ENCODE measurements at places on chromosomes 4 and X.

DNA sequence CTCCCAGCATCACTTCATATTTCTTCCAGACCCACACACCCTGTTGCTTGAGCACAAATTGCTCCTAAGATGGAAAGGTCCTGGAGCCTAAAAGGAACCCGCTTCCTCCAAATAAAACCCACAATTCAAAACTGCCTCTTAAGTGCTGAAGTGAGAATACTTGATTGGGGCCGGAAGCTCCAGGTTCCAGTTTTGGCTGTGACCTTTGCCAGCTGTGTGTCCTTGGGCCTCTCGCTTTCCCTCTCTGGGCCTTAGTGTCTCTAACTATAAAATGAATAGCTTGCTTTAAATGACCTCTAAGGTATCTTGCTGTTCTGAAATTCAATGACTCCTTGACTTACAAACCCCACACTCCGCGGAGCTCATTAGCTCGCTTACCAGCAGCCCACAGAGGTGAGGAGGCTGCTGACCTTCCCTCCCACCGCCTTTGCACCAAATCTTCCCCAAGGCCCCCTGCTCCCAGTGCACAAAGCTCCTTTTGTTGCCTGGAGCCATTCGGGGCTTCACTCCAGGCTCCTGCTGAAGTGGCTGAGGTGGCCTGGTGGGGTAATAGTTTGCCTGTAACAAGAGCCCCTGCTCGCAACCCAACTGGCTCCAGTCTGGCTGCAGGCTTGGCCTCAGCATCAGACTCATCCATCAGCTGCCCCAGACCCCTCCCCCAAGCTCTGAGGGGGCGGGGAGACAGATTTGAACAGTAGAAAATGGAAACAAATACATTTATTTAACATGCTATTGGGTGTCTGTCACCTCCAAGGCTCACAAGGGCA is 21.8 kb downstream of the STARD8 start:
- DNase-seq = no peak

- no peak for DNase-seq
These were observed 413.2 kb downstream of the FAT4 start for GRCh38 chr4:125727931-125728330.

- DNase-seq = no peak
These were observed 74.6 kb upstream of the GRXCR1 start for GRCh38 chr4:42817913-42818312.

DNA sequence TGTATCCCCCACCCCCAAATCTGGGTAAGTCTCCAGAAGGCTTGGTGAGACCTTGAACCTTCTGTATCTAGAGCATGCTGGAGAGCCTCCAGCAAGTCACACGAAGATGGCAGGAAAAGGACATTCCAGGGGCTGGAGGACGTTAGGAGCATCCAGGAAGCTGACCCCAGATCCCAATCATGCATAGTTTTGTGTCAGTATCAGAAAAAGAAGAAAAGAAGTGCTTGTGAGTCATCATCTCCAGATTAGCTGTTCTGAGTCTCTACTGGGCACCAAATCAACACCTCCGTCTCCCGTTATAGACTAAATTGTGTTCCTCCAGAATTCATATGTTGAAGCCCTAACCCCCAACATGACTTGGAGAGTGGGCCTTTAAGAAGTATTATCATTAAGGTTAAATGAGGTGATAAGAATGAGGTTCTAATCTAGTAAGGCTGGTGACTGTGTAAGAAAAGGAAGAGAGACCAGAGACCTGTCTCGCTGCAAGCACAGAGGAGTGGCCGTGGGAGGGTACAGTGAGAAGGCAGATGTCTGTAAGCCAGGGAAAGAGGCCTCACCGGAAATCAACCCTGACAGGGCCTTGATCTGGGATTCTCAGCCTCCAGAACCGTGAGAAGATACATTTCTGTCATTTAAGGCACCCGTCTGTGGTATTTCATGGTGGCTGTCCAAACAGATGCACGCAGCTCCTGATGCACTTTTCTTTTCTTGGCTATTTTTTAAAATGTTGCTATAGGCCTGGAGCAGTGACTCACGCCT is 38.1 kb upstream of the CLDN24 start:
- no peak for DNase-seq

DNA sequence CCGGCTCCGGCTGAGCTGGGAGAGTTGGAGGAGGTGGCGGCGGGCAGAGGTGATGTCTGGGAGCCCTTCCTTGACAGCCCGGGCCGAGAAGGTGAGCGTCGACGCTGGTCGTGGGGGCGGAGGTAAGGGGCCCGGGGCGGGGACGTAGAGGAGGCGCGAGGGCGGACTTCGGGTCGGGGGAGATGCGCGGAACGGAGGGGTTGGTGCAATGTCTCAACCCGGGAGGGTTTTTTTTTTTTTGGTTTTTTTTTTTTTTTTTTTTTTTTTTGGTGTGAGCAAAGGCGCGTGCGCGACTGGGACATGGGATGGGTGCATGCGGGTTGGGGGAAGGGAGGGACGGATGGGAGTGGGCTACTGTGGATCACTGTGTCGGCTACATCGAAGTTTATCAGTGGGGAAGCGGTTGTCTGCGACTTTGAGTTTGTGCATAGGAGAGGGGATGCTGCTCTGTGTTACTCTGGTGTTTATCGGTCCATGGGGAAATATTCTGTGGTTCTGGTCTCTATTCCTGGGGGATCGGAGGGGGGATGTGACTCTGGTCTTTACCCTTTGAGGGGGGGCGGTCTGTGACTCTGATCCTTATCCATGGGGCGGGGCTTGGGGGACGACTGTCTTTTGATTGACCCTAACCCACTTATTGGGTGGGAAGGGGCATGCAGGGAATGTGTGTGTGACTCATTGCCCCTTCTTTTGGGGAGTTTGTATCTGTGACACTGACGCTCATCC is 537 bp downstream of the RBM10 start:
- no peak for DNase-seq

GRCh38 chr4:13548059-13548983 is 4.0 kb upstream of the NKX3-2 start:
- DNase-seq = no peak

DNA sequence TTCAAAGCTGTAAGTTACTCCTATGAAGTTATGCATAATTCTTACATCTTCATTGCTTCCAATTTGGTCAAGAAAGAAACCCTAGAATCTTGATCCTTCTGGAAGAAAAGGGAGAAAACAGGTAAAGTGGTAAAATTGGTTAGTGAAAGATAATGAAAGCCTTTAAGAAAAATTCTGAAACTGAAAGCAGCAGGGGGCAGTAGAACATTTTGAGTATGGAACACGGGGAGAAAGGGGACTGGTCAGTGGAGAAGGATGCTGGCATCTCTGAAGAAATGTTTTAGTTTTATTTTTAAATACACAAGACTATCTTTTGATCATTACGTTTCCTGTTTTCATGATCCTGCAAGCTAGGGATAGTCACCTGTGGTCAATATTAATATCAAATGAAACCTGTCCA is 54.3 kb downstream of the SLIT2 start:
- no peak for DNase-seq

- DNase-seq = no peak
These were observed 23.1 kb upstream of the ARMCX2 start for GRCh38 chrX:101682723-101683122.

- DNase-seq = no peak
These were observed 45.6 kb downstream of the NSG1 start for GRCh38 chr4:4432341-4433125.

DNA sequence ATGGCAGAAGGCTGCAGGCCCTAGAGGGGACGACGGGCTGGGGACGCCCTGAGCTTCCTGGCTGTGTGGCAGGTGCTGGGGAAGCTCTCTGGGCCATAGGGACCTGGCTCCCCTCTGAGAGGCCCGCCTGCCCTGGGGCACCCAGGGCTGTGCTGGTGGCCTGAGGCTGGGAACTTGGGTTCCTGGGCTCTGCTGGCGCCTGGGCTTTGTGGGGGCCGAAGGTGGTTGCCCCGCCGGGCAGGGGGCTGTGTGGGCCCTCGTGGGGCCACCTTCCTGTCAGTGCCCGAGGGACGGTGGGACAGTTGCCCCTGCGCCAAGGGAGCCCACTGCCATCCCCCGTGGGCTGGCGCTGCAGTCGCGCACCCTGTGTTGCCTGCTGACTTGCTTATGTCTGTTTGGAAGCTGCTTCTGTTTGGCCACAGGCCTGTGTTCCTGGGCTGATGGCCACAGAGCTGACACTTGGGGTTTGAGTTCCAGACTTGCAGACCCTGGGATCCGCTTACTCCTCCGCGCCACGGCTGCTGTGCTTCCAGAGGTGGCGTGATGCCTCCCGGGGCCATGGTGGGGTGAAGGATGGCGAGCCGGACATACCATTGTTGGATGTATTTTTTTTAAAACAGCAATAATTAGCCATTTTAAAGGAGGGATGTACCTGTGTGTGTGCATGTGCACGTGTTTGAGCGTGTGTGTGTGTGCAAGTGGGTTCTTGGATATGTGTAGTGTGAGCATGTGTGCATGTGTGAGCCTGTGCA is 8.5 kb downstream of the NAT8L start:
- DNase-seq = no peak

GRCh38 chr4:99383399-99383798 is 30.9 kb upstream of the ADH1C start:
- DNase-seq = no peak

Measured in GDM1 (cell line).